Activated CD4-positive, alpha-beta T cell treated with anti-CD3 and anti-CD28 coated beads, Interleukin-2, amount 10 ng/mL, durations not matched to agents 7 days and 5 days (primary cell): ENCODE measurements at places on chromosomes 7 and 10. TPM values are rescaled to one million over a fixed set of nuclear protein-coding genes. Genes with fewer than 3 reads are reported as not detected.

The PDK4 gene
- total RNA-seq: not detected

The SEC31B gene
- total RNA-seq: 208 TPM

DNA sequence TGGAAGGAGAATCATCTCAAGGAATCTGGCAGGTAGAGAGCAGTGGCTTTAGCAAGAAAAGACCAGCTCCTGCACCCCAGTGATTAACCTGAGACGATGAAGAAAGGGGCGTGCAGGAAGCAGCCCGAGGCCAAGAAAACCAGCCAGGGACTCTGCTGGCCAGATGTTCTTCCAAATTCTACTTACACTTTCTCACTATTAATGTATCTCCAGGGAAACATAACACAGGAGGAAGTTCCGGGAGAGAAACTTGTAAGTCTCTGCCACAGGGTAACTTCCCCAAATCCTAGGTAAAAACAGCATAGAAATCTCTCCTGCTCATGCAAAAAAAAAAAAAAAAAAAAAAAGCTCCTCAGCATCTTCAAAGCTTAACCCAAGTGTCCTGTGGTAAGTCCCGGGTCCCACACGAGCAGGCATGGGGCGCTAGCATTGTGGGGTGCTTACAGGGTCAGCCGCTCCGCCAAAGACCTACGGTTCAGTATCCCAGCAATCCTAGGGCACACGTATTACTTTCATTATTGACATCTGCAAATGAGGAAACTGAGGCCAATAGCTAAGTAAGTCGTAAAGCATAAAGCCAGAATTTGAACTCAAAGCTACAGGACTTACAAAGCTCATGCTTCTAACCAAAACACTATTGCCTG lies 97.2 kb upstream of the GNA12 start:
- peaks cover 83% of the 10 kb centered on the region for H3K36me3 ChIP-seq
- no peak overlapping the region for H3K4me3 ChIP-seq
- DNase-seq: no peak
- peaks cover 10% of the 10 kb centered on the region for H3K4me1 ChIP-seq

DNA sequence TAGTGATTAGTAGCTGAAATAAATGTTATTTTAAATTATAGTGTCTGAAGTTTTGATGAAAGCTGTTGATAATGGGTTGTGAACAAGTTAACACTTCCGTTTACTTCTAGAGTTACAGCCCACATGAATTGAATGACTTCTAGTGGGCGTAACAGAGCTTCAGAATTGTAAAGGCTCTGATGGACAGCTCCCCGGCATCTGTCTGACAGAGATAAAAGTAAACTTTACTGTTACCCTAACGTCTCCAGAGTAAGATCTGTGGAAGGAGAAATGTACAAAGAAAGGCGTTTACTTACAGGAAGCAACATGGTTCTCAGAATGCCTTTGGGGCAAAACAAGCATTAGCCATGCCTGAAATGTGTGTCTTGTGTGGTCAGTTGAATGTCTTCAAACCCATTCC lies 124.4 kb downstream of the ADARB2 start:
- DNase-seq: no peak
- H3K4me3 ChIP-seq: no peak overlapping the region
- no peaks in the 10 kb centered on the region for H3K36me3 ChIP-seq
- H3K4me1 ChIP-seq: no peaks in the 10 kb centered on the region
- H3K27ac ChIP-seq: no peak overlapping the region

DNA sequence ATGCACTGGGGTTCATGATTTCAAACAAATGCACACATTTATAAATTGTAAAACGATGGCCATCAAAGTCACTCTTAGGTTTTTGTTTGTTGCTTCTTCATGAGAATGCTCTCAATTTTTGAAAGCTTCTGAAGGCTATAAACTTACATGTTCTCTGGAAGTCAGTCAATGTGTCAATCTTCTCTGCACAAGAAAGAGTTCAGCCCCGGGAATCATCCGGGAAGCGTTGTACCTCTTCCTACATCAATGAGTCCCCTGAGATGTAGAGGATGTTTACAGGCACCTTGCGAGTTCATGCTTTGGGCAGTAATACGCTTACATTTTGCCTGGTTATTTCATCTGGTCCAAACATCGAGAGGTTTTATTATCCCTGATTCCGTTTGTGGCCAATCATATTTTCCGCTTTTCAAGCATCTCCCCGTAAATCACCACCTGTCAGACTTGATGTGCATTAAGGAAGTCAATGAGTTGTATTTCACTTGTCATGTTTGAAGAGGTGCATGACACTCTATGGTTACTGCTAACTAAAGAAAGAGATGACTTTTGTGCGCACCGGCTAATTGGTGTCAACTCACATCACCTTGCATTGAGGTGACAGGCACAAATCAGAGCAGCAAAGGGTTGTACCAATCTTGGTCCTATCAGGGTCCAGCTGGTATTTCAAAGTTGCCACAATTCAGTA lies 750.7 kb downstream of the SORCS3 start:
- no peak for DNase-seq
- no peaks in the 10 kb centered on the region for H3K4me1 ChIP-seq
- no peak overlapping the region for H3K27ac ChIP-seq
- no peaks in the 10 kb centered on the region for H3K27me3 ChIP-seq
- no peak overlapping the region for H3K4me3 ChIP-seq
